ENCODE measurements at places on chromosomes 7 and 10.

DNA sequence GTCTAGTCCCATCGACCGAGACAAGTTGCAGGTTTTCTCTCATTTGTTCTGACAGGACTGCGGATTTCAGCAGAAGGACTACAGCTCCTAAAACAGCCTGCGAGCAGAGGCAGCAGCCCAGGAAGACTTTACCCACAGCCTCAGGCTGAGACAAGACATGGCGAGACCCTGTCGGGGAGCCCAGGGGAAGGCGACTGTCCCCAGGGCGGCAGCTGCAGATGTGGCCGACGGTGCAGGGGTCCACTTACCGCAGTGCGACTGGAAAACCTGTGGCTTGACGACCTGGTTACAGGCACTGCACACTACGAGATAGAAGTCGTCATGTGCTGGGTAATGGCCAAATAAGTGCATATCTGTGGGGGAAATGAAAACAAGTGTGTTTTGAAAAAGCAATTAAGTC lies 88.0 kb downstream of the ATXN7L1 start:
- DNase-seq = no peak

GRCh38 chr7:130974169-130974568 lies 240.2 kb upstream of the KLF14 start:
- no peak for DNase-seq

DNA sequence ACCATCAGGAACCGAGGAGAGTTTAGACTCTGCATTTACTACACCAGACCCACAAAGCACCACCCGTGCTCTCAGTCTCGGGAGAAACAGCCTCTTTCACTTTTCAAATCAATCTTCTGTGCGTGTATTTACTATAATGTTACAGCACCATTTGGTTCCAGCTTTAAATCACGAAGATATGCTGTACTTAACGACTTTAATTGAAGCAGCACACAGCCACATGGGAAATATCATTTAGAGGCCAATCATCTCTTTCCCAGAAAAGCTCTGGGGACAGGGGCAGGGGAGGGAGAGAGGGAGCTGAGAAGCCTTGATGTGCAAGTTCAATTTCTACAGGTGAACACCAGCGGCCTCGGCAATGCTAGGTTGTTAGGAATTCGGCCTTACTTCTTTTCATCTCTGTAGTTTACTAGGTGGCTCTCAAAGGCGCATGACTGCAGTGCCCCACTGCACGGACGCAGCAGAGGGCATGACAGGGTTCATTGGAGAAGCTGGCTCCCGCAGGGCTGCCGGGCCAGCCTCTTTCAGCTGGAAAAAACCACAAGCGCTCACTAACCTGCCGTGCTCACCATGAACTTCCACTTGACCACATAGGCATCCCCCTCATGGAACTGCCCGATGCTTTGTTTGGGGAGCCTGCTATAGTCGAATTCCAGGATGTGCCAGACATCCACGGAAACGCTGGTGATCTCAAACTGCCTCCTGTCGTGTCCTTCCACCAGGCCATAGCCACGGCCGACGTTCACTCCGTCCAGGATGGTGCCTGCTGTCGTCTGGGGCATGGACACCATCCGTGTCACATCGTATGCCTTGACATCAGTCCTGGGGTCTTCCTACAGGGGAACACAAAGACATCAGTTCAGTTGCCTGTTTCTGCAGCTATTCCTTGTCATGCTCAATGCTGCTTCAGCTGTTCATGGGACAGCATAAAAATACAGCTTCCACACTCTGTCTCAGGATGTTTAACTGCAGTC lies 154.5 kb downstream of the SVIL start:
- DNase-seq = no peak

GRCh38 chr10:96814264-96814663 lies 17.8 kb upstream of the LCOR start:
- DNase-seq = no peak

DNA sequence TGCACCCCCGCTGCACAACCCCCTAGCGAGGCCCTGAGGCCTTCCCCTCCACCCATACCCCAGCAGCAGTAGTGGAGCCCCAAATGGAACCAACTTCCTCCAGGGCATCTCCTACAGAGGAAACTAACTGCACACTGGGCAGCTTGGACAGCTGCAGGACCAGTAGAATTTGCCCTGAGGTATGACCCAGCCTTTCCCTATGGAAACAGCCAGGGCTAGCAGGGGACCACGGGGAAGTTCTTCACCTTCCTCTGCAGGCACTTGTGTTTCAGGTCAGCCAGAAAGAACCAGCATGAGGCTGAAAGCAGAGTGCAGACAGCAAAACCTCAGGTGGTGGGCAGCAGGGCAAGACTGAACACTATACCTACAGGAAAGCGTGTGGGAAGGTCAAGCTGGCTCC lies 5.7 kb upstream of the EEPD1 start:
- DNase-seq = no peak

- no peak for DNase-seq
Observed at GRCh38 chr10:31381766-31382316, 62.8 kb downstream of the ZEB1 start.

- DNase-seq = no peak
Observed at GRCh38 chr10:107741971-107742370, 577.5 kb upstream of the SORCS1 start.

- DNase-seq = no peak
Observed at GRCh38 chr7:2032876-2033407, 199.8 kb downstream of the MAD1L1 start.

DNA sequence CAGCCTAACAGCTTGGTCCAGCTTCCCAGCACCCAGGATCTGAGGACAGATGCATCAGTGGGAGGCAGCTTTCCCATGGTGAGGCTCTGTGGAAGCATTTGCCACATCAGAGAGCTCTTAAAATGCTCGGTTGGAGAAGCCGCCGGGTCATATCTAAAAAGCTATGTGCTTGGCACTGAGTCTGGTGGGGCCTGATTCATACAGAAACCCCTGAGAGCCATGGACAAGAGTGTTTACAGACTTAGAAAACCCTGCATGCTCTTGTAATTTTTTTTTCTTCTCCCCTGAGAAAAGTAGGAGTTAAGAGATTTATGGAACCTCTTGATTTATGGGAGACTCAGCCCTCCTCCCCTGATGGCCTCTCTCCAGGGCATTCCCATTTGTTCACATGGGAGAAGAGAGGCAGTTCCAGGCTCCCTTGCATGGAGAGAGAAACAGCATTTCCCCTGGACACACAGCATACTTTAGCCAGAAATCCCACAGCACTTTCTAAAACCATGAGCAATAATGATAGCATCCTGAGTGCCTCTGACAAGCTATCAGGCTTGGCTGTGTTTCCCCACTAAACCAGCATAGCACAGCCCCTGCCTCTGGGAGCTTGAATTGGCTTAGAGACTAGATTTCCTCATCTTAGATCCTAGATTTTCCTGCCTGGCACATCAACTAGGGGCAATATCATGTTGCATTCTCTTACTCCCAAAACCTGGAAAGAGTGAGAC lies 322.1 kb upstream of the AUTS2 start:
- no peak for DNase-seq

DNA sequence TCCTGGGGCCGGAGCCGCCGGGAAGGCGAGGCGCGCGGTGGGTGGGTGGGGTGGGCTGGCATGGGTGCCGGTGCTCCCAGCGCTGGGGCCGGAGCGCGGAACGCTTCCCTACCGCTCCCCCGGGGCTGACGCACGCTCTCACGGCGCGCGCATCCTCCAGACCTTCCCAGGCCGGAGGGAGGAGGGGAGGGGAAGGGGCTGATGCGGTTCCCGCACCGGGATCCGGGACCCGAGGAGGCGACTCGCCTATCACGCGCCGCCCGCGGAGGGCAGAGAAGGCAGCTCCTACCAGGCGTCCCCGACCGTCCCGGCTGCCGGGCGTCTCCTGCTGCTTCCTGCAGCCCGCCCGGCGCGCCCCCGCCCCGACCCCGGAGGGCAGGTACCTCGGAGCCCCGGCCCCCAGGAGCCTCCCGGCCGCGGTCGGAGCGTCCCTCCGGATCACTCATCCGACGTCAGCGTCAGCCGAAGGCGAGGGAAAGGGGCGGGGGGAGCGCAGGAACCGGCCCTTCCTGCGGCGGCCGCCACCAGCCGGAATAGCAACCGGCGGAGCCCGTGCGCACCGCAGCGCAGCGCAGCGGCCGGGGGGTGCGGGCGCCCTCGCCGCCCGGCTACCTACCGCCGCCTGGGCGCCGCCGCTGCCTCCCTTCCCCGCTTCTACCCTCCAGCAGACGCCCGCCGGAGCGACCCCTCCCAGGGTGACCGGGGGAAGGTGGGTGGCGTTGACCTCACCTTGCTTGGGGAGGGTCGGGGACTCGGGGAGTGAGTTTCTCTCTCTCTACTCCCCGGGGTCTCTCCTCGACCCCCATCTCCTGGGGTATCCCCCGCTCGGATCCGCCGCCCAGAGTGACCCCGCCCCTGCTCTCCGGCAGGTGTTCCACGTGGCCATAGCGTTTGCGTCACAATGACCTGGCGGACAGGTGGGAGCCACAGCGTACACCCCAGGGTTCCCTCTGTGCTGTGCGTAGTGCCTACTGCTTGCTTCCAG lies at the start of gene ICA1:
TSS of gene ICA1 (minus strand) at position 457 of the 985 bp plus-strand sequence. CDS start 26,241 bp downstream, outside the sequence.
- peak; percentile 63 for DNase-seq

- DNase-seq = no peak
Observed at GRCh38 chr7:150642926-150643325, 10.7 kb upstream of the GIMAP6 start.

Measured in caudate nucleus (tissue), 63 donors.